Hippocampal formation (tissue), 2 donors: ENCODE measurements at places on chromosomes 3 and 15.

DNA sequence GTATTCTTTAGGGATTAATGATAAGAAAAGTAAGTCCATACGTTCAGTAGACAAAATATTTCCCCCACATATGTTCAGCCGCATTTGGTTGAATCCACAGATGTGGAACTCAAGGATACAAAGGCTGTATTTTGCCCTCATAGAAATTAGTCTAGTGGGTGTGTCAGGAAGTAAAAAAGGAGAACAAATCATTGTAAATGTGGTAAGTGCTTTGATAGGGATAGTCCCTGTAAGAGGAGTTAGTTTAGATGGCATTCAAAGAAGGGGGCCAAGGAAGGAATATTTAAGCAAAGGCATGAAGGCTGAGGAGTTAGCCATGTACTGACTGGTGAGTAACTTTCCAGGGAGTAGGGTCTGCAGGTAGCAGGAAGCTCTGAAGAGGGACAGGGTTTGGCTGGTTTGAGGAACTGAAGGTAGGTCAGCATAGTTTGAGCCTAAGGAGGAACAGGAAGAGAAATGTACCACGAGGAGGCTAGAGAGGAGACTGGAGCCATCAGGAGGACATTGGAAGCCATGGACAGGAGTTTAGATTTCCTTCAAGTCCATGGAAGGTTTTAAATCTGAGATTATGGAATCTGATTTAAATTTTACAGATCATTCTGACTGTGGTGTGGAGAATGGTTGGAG, 98.8 kb downstream of the MME start:
- DNase-seq: no peak

DNA sequence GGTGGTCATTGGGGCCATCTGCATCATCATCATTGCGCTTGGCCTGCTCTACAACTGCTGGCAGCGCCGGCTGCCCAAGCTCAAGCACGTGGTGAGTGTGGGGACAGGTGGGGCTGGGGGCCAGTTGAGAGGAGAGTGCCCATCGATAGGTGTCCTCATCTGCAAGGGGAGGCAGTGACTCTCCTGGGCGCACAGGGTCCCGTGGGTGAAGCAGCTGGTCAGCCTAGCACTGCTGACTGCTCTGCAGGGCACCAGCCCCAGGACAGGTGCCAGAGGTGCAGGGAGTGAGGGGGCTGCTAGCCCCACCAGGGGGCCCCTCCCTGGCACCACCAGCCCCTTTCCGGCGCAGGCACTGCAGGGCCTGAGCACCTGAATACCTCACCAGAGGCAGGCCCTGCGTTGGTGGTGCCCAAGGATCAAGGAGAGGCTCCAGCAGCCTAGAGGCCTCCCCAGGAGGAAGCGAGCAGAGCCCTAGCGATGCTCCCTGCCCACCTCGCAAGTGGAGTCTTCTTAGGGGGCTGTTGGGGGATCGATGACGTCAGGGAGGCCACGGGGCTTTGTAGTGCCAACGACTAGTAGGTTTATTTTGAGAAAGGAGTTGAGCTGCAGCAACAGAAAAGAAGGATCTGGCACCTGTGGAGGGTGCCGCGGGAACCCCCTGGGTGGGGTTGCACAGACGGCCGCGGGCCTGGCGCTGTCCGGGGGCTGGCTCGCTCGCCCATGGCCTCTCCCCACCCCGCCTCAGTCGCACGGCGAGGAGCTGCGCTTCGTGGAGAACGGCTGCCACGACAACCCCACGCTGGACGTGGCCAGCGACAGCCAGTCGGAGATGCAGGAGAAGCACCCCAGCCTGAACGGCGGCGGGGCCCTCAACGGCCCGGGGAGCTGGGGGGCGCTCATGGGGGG, 976 bp upstream of the ABTB1 start:
- DNase-seq: no peak

GRCh38 chr15:101145362-101145761, 106.5 kb downstream of the CHSY1 start:
- no peak for DNase-seq

GRCh38 chr3:113436809-113437208, 4.5 kb downstream of the CFAP44 start:
- no peak for DNase-seq

GRCh38 chr15:45827275-45827674, 192.4 kb downstream of the SQOR start:
- no peak for DNase-seq
